ENCODE measurements at places on chromosomes 5 and 9.

DNA sequence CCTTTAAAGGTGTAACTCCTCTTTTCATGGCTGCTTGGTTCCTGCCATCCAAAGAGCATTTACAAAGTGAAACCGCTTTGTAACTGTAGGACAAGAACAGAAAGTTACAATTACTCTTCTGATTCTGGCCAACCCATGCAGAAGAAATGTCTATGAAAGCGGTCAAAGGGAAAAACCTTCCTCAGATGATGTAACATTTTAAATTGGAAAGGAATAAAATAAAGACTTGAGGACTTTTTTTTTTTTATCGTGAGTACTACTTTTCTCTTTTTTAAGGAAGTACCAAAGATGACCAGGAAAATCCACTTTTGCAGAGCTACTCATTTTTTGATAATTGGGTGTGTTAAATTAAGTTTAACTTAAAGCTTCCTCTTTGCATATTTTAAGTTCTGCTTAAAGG is 13.0 kb upstream of the C9orf72 start:
- H3K36me3 ChIP-seq, result no peaks in the 10 kb centered on the region
- H3K27me3 ChIP-seq, result no peaks in the 10 kb centered on the region
- DNase-seq, result no peak
- H3K4me1 ChIP-seq, result no peaks in the 10 kb centered on the region
- H3K27ac ChIP-seq, result no peak overlapping the region
- no peak overlapping the region for H3K4me3 ChIP-seq

- no peak for DNase-seq
- no peaks in the 10 kb centered on the region for H3K36me3 ChIP-seq
- H3K27me3 ChIP-seq, result no peaks in the 10 kb centered on the region
Observed at GRCh38 chr5:168883281-168883741, 304.1 kb upstream of the PANK3 start.

DNA sequence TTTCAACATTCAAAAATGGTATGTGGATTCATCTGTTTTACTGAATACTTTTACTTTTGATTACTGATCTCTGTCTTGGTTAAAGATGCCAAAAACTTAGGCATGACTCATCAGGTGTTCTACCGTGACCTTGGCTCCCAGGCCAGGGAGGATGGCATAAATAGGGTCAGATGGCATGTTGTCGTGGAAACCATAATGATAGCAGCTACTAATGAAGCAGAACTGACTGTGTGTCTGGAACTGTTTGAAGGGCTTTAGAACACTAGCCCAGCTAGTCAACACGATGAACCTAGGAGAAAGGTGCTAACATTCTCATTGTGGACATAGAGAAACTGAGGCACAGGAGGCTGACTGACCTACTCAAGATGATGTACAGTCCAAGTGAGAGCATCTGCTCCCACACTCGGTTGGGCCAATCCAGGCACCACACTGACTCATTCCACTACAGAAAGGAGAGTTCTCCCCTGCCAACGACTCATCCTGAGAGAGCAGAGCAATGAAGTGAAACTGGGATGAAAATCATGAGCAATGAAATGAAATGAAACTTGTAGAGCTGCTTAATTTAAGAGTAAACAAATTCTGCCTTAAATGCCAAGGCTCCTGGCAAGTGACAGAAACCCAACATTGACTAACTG is 116.0 kb downstream of the TENT4A start:
- no peaks in the 10 kb centered on the region for H3K36me3 ChIP-seq
- peaks cover 5% of the 10 kb centered on the region for H3K4me1 ChIP-seq
- DNase-seq, result no peak
- H3K27ac ChIP-seq, result no peak overlapping the region
- no peak overlapping the region for H3K4me3 ChIP-seq

DNA sequence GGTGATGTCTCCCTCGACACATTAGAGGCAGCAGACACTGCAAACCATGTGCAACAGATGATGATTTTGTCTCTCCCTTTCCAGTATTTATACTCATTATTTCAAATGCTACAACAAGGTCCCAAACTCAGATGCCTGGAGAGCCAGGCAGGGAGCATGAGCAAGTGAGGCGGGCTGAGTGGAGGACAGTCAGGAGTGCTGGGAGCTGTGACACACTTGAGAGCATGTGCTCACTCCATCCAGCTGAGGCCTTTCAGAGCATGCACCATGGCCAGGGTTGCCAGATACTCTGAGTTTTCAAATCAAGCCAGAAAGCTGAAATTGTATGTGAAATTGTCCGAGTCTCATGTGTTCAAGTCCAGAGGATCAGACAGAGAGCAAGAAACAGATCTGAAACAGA is 55.8 kb upstream of the SLC2A8 start:
- no peak overlapping the region for H3K4me3 ChIP-seq
- H3K27ac ChIP-seq, result no peak overlapping the region
- H3K36me3 ChIP-seq, result no peaks in the 10 kb centered on the region
- no peak for DNase-seq
- H3K27me3 ChIP-seq, result no peaks in the 10 kb centered on the region
- H3K4me1 ChIP-seq, result peaks cover 10% of the 10 kb centered on the region

DNA sequence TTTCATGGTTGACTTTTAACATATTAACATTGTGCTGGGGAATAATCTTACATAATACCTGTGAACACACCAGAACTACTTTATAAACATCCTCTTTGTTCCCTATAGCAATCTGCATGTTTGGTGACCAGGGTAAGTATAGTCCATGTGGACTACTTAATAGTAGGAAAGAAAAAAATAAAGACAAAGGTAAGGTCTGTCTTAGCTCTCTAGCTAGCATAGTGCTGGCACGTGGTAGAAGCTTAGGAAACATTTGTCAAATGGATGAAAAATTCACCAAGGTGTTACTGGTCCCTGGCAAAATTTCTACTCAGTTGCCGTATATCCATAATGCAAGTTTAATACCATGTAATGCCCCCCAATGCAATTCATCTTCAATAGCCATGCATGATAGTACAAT is 78.6 kb upstream of the ABCA1 start:
- no peak overlapping the region for H3K4me3 ChIP-seq
- no peaks in the 10 kb centered on the region for H3K27me3 ChIP-seq
- no peaks in the 10 kb centered on the region for H3K36me3 ChIP-seq
- no peaks in the 10 kb centered on the region for H3K4me1 ChIP-seq

All from ovary (tissue), 10 donors.